ENCODE measurements at places on chromosomes 11 and 22.
A peak's percentile ranks its signal among the peaks of the same experiment; 100 is the strongest.

GRCh38 chr11:65181569-65182257 is at the start of gene CAPN1:
CAPN1 (plus strand) TSS chr11:65181928; CDS start chr11:65182702, 774 bp downstream.
- peak; percentile 83 for DNase-seq

DNA sequence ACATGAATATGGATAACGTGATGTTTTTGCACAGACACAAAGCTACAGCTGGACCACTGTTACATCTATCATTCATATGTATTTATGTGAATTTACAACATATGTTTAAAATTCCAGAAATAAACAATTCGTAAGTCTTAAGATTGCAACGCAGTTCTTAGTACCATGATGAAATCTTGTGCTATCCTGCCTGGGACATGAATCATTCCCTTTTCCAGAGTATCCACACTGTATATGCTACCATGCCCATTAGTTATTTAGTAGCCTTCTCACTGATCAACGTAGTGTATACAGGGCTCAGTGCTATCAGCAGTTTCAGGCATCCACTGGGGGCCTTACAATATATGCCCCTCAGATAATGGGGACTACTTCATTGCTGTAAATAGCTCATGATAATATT is 4.3 kb downstream of the ATL3 start:
- no peak for DNase-seq

GRCh38 chr11:125724125-125724524 is 22.0 kb upstream of the PATE1 start:
- DNase-seq: no peak

- no peak for DNase-seq
Observed at GRCh38 chr11:36304351-36304750, 8.3 kb downstream of the PRR5L start.

Measured in activated naive CD4-positive, alpha-beta T cell treated with Interleukin-2 at 50 U/mL for 16 hours (primary cell).